ENCODE measurements at places on chromosomes 2 and 18. TPM values are rescaled to one million over a fixed set of nuclear protein-coding genes. Genes with fewer than 3 reads are reported as not detected.

The PDE11A gene
- 2.4 TPM for total RNA-seq

The APCDD1 gene
- 43.1 TPM for total RNA-seq

DNA sequence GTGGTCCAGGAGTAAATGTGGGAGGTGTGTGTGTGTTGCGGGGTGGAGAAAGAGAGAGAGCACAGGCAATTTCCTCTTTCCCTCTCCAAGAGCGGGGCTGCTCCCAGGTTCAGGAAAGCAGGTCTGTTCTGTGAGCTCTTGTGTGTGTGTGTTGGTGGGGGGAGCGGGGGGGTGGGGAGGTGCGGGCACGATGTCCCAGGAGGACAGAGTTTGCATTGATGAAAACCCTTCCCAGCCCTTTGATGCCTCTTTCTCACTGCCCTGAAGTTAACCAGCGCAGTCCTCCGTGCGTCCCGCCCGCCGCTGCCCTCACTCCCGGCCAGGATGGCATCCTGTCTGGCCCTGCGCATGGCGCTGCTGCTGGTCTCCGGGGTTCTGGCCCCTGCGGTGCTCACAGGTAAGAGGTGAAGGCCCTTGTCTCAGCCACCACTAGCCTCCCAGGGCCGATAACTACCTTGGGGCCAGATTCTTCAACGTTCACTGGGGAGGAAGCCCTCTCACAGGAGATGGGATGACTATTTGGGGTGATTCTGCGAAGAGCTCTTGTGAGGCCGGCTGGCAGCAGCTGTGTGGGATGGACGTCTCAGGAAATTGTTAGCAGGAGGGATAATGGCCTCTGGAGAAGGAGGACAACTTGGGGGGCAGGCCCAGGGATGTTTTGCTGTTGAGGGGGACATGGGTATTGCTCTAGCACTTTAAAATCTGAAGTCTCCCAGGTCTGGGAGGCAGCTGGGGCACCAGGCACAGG, at the start of gene SNORC:
SNORC (plus strand) TSS at position 247 of the 748 bp plus-strand sequence; CDS start at position 325, 78 bp downstream.
- peak; percentile 42 for DNase-seq

DNA sequence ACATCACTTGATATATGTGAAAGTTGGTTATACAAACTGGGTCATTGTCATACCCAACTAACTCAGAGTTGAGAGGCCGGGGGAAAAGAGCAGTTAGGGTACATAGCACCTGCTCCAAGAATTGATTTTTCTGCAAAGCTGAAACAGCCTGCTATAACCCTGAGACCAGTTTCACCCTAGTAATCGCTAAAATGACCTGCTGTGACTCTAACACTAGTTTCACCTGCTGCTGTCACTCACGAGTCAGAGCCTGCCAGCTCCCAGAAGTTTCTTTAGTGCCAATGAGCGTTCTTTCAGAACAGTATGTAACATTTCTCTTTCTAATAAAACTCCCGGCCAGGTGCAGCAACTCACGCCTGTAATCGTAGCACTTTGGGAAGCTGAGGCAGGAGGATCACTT, 28.0 kb downstream of the SRSF7 start:
- no peak for DNase-seq

The PID1 gene
- 24.3 TPM for total RNA-seq

GRCh38 chr2:13596233-13596632, 879.5 kb downstream of the TRIB2 start:
- no peak for DNase-seq

DNA sequence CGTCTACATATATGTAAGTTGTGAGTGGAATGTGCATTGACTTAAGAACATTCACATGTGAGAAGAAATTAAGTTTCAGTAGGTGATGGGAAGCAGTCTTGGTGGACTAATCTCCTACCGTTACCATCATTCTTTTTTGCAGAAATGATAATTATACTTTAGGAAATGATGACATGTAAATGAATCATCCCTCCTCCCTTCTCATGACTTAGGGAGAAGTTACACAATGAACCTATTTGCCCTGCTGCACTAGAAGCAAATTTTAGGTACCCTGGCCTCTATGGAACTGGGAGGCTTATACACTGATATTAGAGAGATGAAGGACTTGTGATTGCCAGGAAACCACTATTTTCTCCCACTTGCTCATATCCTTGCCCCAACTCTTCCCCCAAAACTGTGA, 214.2 kb downstream of the CALCRL start:
- no peak for DNase-seq

The CFC1 gene
- total RNA-seq = not detected

GRCh38 chr2:53379547-53379946, 388.1 kb upstream of the CHAC2 start:
- no peak for DNase-seq

DNA sequence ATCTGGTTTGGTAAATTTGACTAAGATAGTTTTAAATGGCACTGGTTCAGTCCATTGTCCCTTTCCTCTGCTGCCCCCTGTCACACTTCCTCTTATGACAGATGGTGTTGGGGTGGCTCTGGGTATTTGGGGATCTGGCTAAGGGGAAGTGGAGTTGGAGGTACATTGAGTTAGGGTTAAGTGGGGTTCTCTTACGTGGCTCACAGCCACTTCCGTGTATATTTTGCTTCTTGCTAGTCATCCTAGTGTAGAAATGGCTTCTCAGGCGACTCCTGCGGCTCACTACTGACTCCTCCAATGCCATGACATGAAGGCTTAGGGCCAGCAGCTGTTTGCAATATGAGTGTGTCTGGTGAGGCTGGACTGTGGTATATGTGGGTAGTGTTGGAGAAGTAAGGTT, 187.0 kb downstream of the HAUS1 start:
- no peak for DNase-seq

DNA sequence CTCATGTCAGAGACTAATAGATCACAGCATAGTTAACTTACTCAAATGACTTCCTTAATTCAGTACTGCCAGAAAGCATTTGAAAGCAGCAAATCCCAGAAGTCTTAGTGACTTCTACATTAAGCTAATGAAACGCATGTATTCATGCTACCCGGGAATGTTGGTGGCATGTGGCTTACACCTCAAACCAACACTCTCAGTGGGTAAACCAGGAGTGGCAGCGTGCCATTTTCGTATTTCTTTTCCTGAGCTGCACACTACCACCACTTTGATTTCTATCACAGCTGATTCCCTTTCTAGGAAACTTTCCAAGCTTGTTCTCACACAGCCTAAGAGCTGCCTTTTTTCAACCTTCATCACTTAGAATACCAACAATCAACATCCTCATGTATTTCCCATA, 646.6 kb downstream of the NRXN1 start:
- DNase-seq = no peak

The MALL gene
- 24.1 TPM for total RNA-seq

GRCh38 chr2:205495819-205496218, 186.5 kb upstream of the NRP2 start:
- no peak for DNase-seq

The TSPYL6 gene
- total RNA-seq = 0.13 TPM

The GPR75 gene
- 2.5 TPM for total RNA-seq

The ZNF385B gene
- total RNA-seq = 5.3 TPM

The DNAJC27 gene
- total RNA-seq = 23.0 TPM

- no peak for DNase-seq
These were observed 13.7 kb upstream of the FOSL2 start for GRCh38 chr2:28378679-28379584.

DNA sequence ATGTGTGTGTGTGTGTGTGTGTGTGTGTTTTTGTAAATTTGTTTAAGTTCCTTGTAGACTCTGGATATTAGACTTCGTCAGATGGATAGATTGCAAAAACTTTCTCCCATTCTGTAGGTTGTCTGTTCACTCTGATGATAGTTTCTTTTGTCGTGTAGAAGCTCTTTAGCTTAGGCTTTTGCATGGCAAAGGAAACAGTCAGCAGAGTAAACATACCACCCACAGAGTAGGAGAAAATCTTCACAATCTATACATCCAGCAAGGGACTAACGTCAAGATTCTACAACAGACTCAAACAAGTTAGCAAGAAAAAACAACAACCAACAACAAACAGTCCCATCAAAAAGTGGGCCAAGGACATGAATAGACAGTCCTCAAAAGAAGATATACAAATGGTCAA, 336.7 kb upstream of the ATP5MC3 start:
- DNase-seq = no peak

GRCh38 chr2:71843391-71843850, 304.2 kb downstream of the CYP26B1 start:
- DNase-seq = no peak

The CFAP65 gene
- 0.18 TPM for total RNA-seq

- DNase-seq = no peak
These were observed 164.0 kb downstream of the EN1 start for GRCh38 chr2:118683460-118683859.

GRCh38 chr2:179818546-179818945, 42.9 kb downstream of the ZNF385B start:
- DNase-seq = no peak

- no peak for DNase-seq
These were observed 621.7 kb upstream of the ACVR2A start for GRCh38 chr2:147223119-147223518.

The CFC1B gene
- total RNA-seq = not detected

The UGT1A3 gene
- not detected for total RNA-seq

The SRD5A2 gene
- total RNA-seq = not detected

- no peak for DNase-seq
These were observed 21.8 kb upstream of the USP40 start for GRCh38 chr2:233588400-233588799.

- DNase-seq = no peak
These were observed 718.7 kb upstream of the SLC8A1 start for GRCh38 chr2:41170589-41170988.

- DNase-seq = no peak
These were observed 21.4 kb upstream of the MGAT5 start for GRCh38 chr2:134232461-134232860.

The AGXT gene
- total RNA-seq = not detected

The ASXL3 gene
- 13.1 TPM for total RNA-seq

DNA sequence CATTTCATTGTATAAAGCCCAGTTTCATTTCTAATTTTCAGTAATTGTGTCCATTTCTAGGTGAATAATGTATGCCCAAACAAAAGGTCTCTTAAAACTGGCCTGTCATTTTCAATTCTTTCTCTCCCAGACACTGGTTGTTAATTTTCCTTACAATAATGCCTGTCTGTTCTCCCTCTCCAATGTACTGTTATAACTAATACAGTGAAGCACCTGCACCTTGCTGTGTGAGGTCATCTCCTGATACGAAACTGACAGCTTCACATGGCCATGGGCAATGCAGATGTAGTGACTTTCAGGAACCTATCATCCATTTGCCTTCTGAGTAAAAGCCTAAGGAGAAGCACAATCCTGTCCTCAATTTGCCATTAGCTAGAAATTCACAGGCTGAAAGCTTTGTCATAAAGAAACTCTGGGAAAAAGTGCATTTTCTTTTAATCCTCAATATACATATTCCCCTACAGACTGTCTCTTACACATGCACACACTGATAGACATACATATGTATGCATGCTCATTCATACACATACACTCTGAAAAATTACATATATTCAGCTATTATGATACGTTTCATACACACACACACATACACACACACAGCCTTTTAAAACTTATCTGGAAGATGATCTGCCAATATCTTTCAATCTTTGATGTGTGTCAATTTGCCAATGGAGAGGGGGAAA, 1030.3 kb downstream of the TDRD15 start:
- no peak for DNase-seq

The RUFY4 gene
- total RNA-seq = 0.36 TPM

The ANO7 gene
- total RNA-seq = 3.8 TPM

All from sciatic nerve (tissue), 2 donors.